ENCODE measurements at places on chromosomes 3 and 15. TPM values are rescaled to one million over a fixed set of nuclear protein-coding genes. Genes with fewer than 3 reads are reported as not detected.

Gene RNF7
- total RNA-seq: 81.6 TPM

Gene P2RY1
- 1.8 TPM for total RNA-seq

Gene GAP43
- not detected for total RNA-seq

Gene GALNT15
- total RNA-seq: not detected

Gene P2RY14
- not detected for total RNA-seq

Gene SMAD6
- not detected for total RNA-seq

Gene LRRC15
- total RNA-seq: not detected
